ENCODE measurements at places on chromosomes 3 and 15. TPM values are rescaled to one million over a fixed set of nuclear protein-coding genes. Genes with fewer than 3 reads are reported as not detected.

SEC62 gene
- 65.2 TPM for total RNA-seq

HDC gene
- total RNA-seq = not detected

RBP2 gene
- not detected for total RNA-seq

XIRP1 gene
- not detected for total RNA-seq

PTX3 gene
- total RNA-seq = 566 TPM

TIMP4 gene
- 0.97 TPM for total RNA-seq

TMEM212 gene
- total RNA-seq = not detected

DUOXA1 gene
- not detected for total RNA-seq

ARHGAP11A gene
- 13.5 TPM for total RNA-seq

WDR93 gene
- total RNA-seq = under 0.01 TPM

RAB6B gene
- 0.32 TPM for total RNA-seq

CSTA gene
- not detected for total RNA-seq

MOBP gene
- under 0.01 TPM for total RNA-seq

ICE2 gene
- total RNA-seq = 42.5 TPM

ANKRD63 gene
- not detected for total RNA-seq

C3orf70 gene
- total RNA-seq = 1.8 TPM

UNC13C gene
- total RNA-seq = not detected

COX5A gene
- total RNA-seq = 50.3 TPM

CDCP1 gene
- total RNA-seq = 0.16 TPM

ASB14 gene
- not detected for total RNA-seq

GOLGA8R gene
- total RNA-seq = 1.3 TPM

SENP7 gene
- total RNA-seq = 32.2 TPM

FGD5 gene
- total RNA-seq = 141 TPM

TM2D3 gene
- 23.8 TPM for total RNA-seq

UBAP1L gene
- total RNA-seq = 0.65 TPM

ECE2 gene
- total RNA-seq = not detected

DUOXA2 gene
- total RNA-seq = not detected
